Sigmoid colon (tissue), 7 donors: ENCODE measurements at places on chromosomes 5 and 9. TPM values are rescaled to one million over a fixed set of nuclear protein-coding genes. Genes with fewer than 3 reads are reported as not detected.

The MEGF10 gene
- polyA plus RNA-seq = under 0.01 TPM

The ARSI gene
- not detected for polyA plus RNA-seq

The CDKN2A gene
- polyA plus RNA-seq = 2.5 TPM

The C9orf50 gene
- polyA plus RNA-seq = not detected

The CTXN3 gene
- not detected for polyA plus RNA-seq

The GAPVD1 gene
- polyA plus RNA-seq = 12.7 TPM

The CATSPER3 gene
- 1.2 TPM for polyA plus RNA-seq

The FANCG gene
- 24.0 TPM for polyA plus RNA-seq

The ACTBL2 gene
- polyA plus RNA-seq = not detected

The TRPM3 gene
- 0.07 TPM for polyA plus RNA-seq

The TPPP gene
- 0.60 TPM for polyA plus RNA-seq

The ISL1 gene
- polyA plus RNA-seq = 0.46 TPM

The AGTPBP1 gene
- 3.7 TPM for polyA plus RNA-seq

The MRPL36 gene
- 65.9 TPM for polyA plus RNA-seq

The PCDHB15 gene
- 0.93 TPM for polyA plus RNA-seq

The EQTN gene
- polyA plus RNA-seq = 0.17 TPM

The AQP7 gene
- polyA plus RNA-seq = 2.4 TPM

The EGFLAM gene
- 0.46 TPM for polyA plus RNA-seq

The ADAMTS16 gene
- not detected for polyA plus RNA-seq

The MARCOL gene
- not detected for polyA plus RNA-seq

The PCDHB9 gene
- 0.26 TPM for polyA plus RNA-seq

The EIF4E1B gene
- polyA plus RNA-seq = not detected

The FGFR4 gene
- polyA plus RNA-seq = 45.0 TPM

The TARS1 gene
- 81.7 TPM for polyA plus RNA-seq

The FOXD4L4 gene
- polyA plus RNA-seq = 0.07 TPM

The HMCN2 gene
- 44.0 TPM for polyA plus RNA-seq

The BNC2 gene
- polyA plus RNA-seq = 0.60 TPM

The PCDHB3 gene
- not detected for polyA plus RNA-seq

The CYSRT1 gene
- polyA plus RNA-seq = 0.54 TPM

The PHF24 gene
- polyA plus RNA-seq = 0.60 TPM

The SMIM32 gene
- 10.8 TPM for polyA plus RNA-seq
